CD4-positive, alpha-beta T cell (primary cell): ENCODE measurements at places on chromosomes 2 and 18. TPM values are rescaled to one million over a fixed set of nuclear protein-coding genes. Genes with fewer than 3 reads are reported as not detected.

DNA sequence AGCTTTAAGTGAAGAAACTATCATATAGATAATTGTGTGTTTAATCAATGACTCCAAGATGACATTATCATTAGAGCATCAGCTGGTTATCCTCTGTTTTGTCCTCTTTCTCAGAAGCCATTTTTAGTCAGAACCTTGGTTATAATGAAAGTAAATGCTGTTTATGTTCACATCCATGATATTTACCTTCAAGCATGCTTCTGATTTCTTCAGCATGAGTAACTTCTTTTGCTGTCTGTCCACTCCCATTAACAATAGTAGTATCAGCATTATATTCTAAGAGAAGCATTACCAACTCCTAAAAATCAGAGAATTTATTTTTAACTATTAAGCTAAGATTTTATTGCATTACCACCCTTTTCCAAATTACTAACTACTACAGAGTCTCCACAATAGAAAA lies 56.3 kb downstream of the OSBPL1A start:
- H3K27me3 ChIP-seq, result no peaks in the 10 kb centered on the region
- no peak overlapping the region for H3K4me3 ChIP-seq
- H3K36me3 ChIP-seq, result no peaks in the 10 kb centered on the region
- H3K4me1 ChIP-seq, result no peaks in the 10 kb centered on the region

DNA sequence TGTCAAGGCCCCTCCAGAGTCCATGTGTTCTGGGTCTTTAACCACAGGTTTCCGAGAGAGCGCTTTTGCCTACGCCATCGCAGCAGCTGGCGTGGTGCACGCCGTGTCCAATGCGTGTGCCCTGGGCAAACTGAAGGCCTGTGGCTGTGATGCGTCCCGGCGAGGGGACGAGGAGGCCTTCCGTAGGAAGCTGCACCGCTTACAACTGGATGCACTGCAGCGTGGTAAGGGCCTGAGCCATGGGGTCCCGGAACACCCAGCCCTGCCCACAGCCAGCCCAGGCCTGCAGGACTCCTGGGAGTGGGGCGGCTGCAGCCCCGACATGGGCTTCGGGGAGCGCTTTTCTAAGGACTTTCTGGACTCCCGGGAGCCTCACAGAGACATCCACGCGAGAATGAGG lies 9.3 kb downstream of the WNT10A start:
- no peak for DNase-seq
- peaks cover 3% of the 10 kb centered on the region for H3K36me3 ChIP-seq
- H3K4me3 ChIP-seq, result no peak overlapping the region
- no peaks in the 10 kb centered on the region for H3K27me3 ChIP-seq
- H3K4me1 ChIP-seq, result peaks cover 42% of the 10 kb centered on the region
- no peak overlapping the region for H3K27ac ChIP-seq

DNA sequence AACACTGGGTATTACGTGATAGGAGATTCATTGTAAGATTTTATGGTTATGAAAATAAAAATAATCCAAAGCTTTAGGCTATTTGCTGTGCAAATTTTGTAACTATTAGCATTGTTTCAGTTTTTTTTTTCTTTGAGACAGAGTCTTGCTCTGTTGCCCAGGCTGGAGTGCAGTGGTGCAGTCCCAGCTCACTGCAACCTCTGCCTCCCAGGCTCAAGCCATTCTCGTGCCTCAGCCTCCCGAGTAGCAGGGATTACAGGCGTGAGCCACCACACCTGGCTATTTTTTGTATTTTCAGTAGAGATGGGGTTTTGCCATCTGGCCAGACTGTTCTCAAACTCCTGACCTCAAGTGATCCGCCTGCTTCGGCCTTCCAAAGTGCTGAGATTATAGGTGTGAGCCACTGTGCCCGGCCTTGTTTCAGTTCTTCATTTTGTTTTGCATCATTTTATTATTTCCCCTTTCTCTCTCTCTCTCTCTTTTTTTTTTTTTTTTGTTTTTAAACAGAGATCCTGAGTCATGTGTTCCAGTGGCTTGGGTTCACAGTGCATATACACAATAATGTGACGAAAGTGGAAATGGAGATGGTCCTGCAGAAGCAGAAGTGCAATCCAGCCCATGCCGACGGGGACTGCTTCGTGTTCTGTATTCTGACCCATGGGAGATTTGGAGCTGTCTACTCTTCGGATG lies 25.8 kb downstream of the CASP10 start:
- peaks cover 37% of the 10 kb centered on the region for H3K4me1 ChIP-seq
- no peak overlapping the region for H3K4me3 ChIP-seq
- peaks cover 44% of the 10 kb centered on the region for H3K36me3 ChIP-seq
- H3K27me3 ChIP-seq, result no peaks in the 10 kb centered on the region
- H3K27ac ChIP-seq, result no peak overlapping the region
- DNase-seq, result no peak

GRCh38 chr2:211455216-211455841 lies 898.9 kb downstream of the CPS1 start:
- no peaks in the 10 kb centered on the region for H3K27me3 ChIP-seq
- H3K36me3 ChIP-seq, result no peaks in the 10 kb centered on the region
- H3K27ac ChIP-seq, result no peak overlapping the region
- DNase-seq, result peak; percentile 12
- H3K4me1 ChIP-seq, result no peaks in the 10 kb centered on the region

ERLEC1 gene
- total RNA-seq, result 14.5 TPM

- no peak for DNase-seq
- H3K36me3 ChIP-seq, result no peaks in the 10 kb centered on the region
- no peak overlapping the region for H3K4me3 ChIP-seq
- H3K27me3 ChIP-seq, result no peaks in the 10 kb centered on the region
- H3K27ac ChIP-seq, result no peak overlapping the region
Observed at GRCh38 chr2:123644053-123644452, 381.0 kb upstream of the CNTNAP5 start.

DNA sequence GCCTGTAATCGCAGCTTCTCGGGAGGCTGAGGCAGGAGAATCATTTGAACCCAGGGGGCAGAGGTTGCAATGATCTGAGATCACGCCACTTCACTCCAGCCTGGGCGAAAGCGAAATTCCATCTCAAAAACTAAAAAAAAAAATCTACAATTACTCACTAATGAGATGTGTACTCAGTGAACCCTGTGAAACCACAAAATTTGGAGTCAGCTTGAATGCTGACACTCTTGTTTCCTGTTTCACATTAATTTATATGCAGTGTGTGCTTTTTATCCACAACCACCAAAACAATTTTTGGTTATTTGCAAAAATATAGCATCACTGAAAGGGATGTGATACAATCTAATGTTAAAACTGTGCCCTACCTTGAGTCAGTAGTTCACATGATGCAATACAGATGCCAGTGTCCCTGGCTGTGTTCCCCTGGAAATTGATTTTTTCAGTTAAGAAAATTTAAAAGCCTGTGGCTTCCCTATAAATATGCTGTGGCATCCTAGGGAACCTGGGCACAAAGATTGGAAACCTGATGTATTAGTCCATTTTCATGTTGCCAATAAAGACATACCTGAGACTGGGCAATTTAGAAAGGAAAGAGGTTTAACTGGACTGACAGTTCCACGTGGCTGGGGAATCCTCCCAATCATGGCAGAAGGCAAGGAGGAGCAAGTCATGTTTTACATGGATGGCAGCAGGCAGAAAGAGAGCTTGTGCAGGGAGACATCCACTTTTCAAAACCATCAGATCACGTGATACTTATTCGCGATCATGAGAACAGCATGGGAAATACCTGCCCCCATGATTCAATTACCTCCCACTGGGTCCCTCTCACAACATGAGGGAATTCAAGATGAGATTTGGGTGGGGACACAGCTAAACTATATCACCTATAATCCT lies 337.5 kb upstream of the NT5C1B start:
- no peaks in the 10 kb centered on the region for H3K36me3 ChIP-seq
- H3K27ac ChIP-seq, result no peak overlapping the region
- no peaks in the 10 kb centered on the region for H3K27me3 ChIP-seq
- no peak overlapping the region for H3K4me3 ChIP-seq
- DNase-seq, result no peak
